ENCODE measurements at places on chromosomes 16 and 17.
A peak's percentile ranks its signal among the peaks of the same experiment; 100 is the strongest.

- no peak for DNase-seq
Observed at GRCh38 chr16:48421741-48422140, 36.5 kb upstream of the SIAH1 start.

DNA sequence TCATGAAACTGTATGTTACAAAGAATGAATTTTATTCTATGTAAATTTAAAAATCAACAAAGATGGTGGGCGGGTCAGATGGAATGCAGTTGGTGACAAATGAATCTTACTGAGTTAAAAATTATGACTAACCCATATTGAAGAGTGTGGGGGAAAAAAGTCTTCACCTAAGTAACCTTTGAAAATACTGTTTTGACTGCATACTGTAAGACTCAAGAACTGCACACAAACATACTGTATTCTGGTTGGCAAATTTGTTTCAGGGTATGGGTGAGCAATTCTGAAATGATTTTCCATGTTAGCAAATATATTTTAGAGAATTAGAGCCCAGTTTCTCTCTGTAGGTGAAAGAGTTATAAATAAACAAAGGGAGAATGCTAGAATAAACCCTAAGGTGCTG lies 153.7 kb upstream of the KCNJ18 start:
- DNase-seq = no peak

DNA sequence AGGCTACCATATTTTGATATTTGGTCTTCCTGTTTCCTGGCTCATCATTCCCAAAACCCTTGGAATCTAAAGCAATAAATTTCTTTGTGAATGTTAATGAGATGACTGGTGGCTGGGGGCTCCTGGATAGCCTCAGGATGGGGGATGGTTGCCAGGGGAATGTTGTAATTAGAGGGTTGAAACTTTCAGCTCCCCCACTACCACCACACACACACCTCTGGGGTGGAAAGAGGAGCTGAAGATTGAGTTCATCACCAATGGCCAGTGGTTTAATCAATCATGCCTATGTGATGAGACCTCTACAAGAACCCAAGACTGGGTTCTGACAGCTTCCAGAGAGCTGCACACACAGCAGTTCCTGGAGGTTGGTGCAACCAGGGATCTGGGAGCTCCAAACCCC lies 59.1 kb downstream of the HS3ST3A1 start:
- DNase-seq = no peak

DNA sequence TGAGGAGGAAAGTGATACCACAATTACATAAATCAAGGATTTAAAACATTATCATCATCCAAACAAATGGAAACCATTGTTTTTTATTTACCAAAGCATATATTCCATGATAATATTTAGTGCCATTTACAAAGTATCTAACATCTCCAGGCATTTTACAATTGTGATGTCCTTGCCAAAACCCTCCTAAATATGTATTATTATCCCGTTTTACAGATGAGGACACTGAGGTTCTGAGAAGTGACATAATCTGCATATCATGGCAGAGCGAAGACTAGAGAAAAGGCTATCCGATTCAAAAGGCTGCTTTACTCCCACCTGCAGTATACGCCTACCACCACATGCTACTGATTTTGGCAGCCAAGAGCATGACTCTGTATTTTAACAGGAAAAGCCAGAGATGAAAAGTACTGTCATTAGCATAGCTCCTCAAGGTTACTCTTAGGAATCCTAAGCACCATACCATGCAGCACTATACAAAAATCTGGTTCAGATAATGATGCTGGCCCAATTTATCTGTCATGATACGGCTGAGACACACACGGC lies 301.4 kb downstream of the CA10 start:
- no peak for DNase-seq

- DNase-seq = no peak
Observed at GRCh38 chr17:71192848-71193247, 928.0 kb upstream of the SOX9 start.

DNA sequence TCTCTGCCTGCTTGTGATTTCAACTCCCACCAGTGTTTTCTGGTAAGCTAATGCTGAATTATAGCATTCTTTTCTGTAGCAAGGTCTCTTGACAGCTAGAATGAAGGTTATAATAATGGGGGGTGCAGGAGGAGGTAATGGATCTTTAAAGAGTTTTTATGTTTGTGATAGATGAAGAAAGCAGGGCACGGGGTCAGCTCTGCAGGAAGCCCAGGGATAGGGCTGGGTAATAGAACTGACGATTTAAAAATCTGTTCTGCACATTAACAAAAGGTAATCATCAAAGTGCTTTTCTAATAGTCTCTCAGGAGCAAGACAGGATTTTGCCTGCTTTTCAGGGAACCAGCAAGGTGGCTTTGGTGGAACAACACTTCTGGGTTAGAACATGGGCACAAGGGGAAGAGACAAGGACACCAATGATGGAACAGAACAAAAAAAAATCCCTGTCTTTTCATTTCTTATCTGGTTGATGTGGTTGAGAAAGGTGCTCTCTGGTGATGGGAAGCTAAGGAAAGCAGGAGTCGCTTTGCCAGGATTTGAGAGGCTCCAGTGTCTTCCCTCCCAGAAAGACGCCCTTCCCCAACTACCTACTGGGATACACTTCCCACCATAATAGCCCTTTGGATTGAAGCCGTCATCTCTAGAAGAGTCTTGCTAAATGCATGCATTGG lies 263.1 kb downstream of the PHKB start:
- DNase-seq = no peak

DNA sequence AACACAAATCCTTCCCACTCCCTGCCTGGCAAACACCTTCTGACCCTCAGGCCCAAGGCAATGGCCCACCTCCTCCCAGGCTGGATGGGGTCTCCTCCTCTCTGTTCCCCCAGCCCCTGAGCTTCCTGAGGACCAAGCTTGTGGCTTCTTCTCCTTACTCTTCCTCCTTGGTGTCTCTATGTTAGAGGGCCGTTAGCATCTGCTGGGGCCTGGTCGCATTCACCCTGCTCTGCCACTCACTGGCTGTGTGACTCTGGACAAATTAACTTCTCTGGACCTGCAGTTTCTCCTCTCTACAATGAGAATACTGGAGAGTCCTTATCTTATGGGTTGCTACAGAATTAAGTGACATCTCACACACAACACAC lies 725 bp upstream of the MT2A start:
- no peak for DNase-seq

- DNase-seq = no peak
Observed at GRCh38 chr17:4932756-4933155, 679 bp downstream of the GP1BA start.

- DNase-seq = no peak
Observed at GRCh38 chr17:78128551-78129350, at the start of gene TMC6. Gene TMC6, minus strand, starts transcription at chr17:78128755. Its CDS starts 1,923 bp downstream, at chr17:78126832.

- no peak for DNase-seq
Observed at GRCh38 chr17:49795372-49795771, 6.9 kb downstream of the KAT7 start.

- no peak for DNase-seq
Observed at GRCh38 chr16:75837264-75837663, 111.0 kb upstream of the CPHXL start.

DNA sequence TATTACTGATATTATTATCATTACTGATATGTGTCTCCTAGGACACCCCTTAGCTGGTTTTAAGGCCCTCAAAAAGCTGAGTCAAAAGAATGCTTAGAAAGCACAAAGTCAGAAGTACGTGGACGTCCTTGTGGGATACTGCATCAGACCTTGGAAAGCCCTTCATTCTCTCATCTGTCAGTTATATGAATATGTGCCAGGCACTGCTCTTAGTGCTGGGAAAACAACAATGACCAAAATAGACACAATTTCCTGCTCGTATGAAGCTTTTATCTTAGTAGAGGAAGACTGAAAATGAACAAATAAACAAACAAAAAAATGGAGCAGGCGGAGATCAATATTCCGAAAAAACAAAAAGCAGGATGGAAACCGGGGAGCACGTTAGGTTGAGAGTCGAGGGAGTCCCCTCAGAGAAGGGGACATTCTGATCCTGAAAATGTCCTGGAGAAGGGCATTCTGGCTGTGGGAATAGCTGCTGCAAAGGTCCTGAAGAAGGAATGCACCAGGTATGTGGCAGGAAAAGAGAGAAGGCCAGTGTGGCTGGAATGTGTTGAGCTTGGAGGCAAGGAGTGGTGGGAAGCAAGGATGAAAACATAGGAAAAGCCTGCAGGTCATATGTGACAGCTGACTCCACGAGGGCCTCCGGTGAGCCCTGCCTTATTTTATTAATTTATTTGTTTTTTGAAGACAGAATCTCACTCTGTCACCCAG lies 15.5 kb upstream of the TMEM94 start:
- DNase-seq = no peak

DNA sequence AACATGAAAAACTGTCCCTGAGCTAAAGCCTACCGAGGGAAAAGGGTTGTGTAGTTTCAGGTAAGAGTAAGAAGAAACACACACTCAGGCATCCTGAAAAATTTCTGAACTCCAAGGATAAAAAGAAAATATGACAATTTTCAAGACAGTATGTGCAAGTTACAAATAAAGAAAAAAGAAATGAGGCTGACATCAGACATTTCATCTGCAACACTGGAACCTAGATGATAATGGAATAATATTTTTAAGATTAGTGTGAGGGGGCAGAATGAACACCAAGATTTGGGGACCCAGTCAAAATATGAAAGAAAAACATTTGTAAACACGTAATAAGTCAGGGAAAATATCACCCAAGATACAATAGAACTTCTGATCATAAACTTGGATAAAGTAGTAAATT lies 135.9 kb upstream of the PSMD7 start:
- DNase-seq = no peak

DNA sequence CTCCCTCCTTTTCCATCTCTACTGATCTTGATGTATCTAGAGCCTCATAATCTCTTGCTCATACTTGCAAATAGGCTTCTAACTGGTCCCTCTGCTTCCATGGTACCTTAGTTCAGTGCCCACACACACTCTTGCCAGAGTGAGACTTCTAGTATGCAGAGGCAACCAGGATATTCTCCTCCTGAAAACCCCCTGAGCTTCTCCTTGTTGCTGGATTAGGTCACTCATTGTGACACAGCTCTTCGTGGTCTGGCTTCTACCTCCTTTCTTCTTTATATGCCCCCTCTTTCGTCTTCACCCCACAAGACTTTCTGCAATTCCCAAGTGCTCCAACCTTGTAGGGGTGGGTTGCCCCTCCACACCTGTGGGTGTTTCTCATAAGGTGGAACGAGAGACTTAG lies 2.5 kb upstream of the FAM20A start:
- DNase-seq = no peak

DNA sequence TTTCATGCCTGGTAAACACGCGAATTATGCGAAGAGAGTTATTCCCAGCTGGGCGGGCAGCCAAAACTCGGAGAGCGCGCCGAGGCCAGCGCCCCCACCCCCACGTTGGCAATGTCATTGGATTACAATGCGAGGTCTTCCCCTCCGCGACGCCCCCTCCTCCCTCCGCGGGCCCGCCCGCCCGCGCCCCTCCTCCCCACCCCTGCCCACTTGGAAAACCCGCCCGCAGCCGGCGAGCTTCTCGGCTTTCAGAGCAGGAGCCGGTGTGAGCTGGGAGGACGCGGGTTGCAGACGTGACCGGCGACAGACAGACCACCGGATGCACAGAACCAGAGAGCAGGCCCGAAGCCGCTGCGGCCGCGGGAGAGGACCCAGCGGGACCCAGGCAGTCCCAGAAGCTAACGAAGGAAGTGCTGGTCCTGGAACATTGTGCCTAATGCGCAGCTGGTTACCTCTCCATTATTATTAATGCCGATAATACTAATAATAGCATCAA lies 4.0 kb downstream of the NOG start:
- DNase-seq = no peak

DNA sequence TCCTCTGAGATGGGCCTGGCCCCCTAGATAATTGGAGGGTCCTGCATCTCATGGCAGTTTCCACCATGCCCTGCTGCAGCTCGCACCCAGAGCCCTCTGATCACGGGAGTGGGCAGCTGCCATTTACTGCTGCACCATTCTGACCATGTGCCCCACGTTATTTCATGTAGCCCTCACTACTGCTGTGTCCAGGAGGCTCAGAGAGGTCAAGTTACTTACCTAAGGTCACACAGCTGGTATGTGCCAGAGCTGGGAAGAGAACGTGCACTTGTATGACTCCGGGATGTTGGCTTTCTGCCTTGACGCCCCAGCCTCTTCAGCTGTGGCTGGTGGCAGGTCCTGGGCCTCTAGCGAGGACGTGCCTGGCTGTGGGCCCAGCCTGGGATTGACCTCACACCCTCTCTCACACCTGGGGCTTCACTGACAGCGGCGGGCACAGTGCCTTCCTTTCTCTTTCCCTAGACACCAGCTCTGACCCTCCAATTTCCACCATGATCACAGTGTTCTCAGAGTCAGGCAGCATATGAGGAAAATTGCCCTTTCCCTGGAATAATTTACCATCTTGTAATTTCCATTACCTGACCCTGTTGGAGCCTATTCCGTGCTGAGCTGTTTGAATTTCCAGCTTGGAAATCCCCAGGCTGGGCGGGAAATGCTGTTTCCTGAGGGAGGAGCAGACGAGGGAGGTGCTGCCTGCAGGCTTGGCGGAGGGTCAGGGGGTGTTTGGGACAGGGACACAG lies 18.5 kb upstream of the DOC2B start:
- no peak for DNase-seq

DNA sequence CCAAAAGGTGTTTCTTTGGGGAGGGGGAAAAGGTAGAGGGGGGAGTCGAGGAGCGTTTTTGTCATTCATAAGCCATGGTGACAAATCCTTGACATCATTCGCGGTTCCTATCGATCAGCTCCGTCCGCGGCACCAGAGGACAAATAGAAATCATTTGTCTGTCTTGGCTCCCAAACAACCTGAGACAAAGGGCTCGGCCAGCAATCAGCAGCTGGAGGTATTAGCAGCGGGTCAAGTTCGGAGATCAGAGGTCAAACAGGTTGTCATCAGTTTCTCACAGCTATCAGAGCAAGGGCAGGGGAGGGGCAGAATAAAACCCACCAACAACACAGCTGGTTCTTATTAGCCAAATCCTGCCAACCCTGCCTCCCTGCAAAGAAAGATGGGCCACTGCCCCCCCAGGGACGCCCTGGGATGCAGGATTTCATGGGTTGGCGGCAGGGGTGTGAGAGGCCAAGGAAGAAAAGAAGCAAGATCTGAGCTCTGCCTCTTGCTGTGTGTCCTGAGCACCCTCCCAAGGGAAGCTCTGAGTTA lies 145.3 kb upstream of the LHX1 start:
- no peak for DNase-seq

DNA sequence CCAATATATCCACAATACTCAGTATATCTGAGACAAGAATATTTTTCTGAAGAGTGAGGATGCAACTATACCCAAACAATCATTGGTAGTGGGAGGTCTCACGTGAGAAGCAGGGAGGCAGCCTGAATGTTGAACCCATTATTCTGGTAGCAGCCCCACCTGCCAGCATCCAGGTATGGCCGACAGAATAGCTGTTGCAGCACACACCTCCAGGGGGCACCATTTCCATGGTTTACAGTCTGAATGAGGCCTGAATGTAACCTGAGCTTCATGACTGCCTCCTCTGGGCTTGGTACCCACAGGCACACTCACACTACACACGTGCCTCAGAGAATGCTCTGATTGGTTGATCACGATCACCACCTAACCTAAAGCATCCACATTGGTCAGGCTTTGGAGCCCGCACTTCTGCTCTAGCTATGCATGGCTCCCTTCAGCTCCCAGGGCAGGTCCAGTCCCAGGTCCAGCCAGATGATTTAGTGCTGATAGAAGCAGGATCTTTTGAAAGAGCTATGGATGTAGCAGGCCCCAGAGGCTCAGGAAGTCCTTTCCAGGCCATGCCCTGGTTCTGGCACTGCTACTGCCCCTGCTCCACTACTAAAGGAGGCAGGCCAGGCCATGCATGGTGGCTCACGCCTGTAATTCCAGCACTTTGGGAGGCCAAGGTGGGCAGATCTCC lies 11.0 kb upstream of the CBFB start:
- peak; percentile 44 for DNase-seq

Data from hypothalamus (tissue), 51 donors.